A549 (cell line): ENCODE measurements at places on chromosomes 2 and 18.
A peak's percentile ranks its signal among the peaks of the same experiment; 100 is the strongest.

DNA sequence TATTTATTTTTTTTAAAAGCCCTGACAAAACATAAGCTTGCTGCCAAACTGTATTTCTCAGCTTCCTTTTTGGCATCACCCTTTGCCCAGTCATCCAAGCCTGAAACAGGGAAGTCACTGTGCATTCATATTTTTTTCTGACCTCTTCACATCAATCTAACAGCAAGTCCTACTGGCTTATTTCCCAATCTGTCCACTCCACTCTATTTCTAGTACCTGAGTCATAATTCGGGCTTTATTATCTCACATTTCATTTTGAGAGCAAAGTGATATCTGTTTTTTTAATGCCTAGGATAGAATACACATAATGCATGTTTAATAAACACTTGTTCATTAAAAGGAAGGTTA, 5.1 kb downstream of the HNMT start:
- DNase-seq: no peak

DNA sequence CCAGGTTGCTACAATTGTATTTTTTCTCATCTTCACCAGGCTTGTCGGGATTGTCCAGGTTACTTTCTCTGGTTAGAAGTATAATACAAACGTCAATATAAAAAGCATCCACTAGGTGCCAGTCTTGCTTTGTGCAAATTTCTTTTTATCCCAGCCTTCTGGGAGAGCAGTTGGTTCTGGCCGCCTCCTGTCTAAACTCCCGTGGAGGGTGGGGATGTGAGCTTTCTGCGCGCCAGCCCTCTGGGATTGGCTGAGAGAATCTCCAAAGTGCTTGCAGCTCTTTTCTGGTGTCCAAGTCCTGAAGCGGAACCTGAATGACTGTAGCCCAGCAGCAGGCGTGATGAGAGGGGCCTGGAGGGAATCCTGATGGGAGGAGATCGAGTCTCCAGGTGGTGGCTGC, 22.4 kb upstream of the TOGARAM2 start:
- peak; percentile 83 for DNase-seq

GRCh38 chr2:177692783-177693269, 300.3 kb downstream of the AGPS start:
- DNase-seq: peak; percentile 55

DNA sequence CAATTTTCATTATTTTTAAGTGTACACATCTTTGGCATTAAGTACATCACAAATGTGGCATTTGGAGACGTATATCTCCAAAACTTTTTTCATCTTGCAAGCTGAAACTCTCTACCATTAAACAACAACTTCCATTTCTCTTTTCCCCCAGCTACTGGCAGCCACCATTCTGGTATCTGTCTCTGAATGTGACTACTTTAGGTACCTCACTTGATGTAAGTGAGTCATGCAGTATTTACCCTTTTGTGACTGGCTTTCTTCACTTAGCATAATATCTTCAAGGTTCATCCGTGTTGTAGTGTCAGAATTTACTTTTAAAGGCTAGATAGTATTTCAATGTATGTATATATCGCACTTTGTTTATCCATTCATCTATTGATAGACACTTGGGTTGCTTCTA, 17.0 kb downstream of the BABAM2 start:
- no peak for DNase-seq

DNA sequence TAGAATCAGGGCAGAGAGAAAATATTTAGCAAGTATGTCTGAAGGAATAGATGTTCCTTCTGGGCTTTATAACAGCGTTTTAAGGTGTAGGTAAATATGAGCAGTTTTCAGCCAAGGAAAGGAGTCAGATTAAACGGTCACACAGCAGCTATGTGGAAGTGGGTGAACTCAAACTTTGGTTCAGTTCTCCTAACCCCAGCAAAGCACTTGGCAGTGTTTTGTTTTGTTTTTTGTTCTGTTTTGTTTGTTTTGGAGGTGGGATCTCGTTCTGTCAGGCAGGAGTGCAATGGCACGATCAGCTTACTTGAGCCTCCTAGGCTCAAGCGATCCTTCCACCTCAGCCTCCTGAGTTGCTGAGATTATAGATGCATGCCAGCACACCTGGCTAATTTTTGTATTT, 24.6 kb downstream of the TANC1 start:
- no peak for DNase-seq

DNA sequence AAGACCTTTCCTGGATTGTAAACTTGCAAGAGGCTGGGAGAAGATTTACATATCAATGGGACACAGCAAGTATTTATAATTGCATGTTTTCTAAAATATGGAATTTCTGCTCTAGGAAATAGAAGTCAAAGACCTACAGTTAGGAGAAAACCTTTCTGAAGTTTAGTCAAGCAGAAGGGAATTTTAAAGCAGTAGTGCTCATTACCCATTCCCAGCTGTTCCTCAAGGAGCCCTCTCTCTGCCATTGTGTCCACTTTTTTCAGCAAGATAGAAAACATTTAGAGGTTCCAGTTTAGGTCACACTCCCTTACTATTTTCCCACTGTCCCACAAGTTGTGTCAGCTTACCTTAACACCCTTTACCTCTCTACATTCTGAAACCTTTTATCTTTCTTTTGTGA, 584.0 kb upstream of the CHAC2 start:
- DNase-seq: no peak

DNA sequence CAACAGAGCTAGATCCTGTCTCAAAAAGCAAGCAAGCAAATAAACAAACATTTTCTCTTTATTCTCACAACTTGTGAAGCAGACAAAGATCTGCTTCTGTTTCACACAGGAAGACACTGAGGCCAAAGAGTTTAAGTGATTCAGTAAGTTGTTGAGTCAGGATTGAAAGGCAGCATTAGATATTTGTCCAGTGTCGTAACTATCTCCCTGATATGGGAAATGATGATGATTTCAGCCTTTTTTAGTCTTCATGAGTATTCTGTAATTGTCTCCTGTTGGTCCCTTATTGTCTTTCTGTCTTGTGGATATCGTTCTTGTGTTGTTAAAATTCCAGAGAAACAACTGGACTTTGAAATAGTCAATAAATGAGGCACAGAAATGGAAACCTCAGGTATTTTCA, 59.6 kb downstream of the GATA6 start:
- no peak for DNase-seq

- no peak for DNase-seq
Observed at GRCh38 chr18:77062518-77063003, 70.0 kb downstream of the MBP start.

- DNase-seq: no peak
Observed at GRCh38 chr2:30441023-30441422, 6.0 kb upstream of the LCLAT1 start.

DNA sequence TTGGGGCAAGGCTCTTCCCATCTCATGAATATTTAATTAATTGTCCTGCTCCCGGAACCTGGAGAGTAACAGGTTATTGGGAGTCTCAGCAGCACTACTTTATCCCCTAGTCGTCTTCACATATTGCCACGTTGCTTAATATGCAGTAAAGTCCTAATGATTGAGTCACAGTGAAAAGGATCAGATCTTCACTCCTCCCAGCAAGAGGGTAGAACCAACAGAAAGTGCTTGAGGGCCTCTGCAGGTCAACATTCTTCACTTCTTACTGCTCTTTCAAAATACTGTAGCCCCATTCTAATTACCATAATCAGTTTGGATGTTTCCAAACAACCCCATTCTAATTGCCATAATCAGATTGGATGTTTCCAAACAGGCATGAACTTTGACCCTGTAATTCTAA, 801.0 kb downstream of the LRRTM4 start:
- no peak for DNase-seq

GRCh38 chr2:102983786-102984185, 222.0 kb downstream of the TMEM182 start:
- DNase-seq: no peak

DNA sequence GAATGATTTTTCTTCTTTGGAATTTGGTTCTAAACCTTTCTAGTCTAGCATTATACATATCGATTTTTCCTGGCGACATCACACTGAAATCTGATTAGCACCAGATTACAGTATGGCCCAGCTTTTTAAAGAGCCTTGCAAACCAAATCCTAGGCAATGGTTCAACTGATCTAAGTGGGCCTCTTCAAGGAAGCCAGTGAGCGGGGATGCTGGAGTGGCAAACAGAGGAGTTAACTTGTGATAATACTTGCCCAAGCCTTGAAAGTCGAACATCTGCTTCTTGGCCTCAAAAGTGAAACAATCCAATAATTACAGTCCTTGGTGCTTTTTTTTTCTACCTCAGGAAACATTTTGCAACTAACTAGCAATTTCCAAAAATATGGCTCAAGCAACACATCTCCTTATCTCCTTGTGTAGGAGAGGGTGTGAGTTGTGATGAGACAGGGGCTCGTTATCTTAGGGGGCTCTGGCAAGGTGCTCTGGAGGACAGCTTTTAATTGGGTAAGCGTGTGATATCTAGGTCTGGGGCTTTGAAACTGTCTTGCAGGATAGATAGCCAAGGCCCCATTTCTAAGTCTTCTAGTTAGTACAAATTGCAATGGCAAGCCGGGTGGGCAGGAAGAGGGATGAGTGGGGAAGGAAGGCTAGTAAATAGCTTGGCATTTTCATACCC, 240.2 kb upstream of the CCDC68 start:
- DNase-seq: no peak

DNA sequence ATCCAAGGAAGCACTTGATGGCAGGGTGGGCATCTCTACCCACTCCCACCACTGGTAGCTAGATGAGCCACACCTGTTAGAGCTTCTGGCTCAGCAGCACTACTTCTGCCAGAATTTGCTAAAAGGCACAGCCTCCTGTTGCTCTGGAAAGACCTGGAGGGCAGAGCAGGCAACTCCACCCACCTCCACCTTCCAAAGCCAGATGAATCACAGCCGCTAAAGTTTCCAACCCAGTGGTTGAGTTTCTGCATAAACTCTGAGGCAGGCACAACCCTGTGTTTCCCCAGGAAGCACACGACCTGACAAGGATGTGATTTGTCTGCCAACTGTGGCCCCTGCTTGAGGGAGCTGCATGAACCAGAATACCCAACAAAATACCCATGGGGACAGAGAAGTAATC, 111.6 kb upstream of the GCFC2 start:
- no peak for DNase-seq

- no peak for DNase-seq
Observed at GRCh38 chr2:5387406-5387805, 304.8 kb upstream of the SOX11 start.

GRCh38 chr2:119550856-119551255, 6.6 kb downstream of the CFAP221 start:
- no peak for DNase-seq

DNA sequence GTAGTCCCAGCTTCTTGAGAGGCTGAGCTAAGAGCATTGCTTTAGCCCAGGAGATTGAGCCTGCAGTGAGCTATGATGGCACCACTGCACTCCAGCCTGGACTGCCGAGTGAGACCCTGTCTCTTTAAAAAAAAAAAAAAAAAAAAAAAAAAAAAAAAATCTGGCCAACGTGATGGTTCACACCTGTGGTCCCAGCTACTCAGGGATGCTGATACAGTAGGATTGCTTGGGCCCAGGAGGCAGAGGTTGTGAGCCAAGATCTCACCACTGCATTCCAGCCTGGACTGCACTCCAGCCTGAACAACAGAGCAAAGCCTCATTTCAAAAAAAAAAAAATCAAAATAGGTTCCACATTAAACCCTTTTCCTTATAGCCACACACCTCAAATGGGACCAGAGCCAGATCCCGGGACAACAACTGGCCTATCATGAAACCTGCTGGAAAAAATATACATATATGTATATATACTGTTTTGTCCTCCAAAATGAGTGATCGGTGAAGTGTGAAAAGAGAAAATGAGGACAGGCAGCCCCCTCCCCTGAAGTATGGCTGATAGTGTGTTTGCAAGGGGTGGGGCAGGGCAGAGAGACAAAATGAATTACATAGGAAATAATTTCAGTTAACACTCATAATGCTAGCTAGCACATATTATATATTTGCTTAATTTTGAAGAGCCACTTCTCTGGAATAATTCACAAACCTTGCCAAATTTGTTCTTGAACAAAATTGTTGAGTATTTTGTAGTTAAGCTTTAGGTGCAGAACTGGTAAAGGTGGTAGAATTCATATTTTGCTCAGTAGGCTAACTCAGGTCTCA, 22.9 kb downstream of the MAPRE2 start:
- DNase-seq: no peak

- no peak for DNase-seq
Observed at GRCh38 chr2:190626641-190627210, 22.2 kb upstream of the NAB1 start.

DNA sequence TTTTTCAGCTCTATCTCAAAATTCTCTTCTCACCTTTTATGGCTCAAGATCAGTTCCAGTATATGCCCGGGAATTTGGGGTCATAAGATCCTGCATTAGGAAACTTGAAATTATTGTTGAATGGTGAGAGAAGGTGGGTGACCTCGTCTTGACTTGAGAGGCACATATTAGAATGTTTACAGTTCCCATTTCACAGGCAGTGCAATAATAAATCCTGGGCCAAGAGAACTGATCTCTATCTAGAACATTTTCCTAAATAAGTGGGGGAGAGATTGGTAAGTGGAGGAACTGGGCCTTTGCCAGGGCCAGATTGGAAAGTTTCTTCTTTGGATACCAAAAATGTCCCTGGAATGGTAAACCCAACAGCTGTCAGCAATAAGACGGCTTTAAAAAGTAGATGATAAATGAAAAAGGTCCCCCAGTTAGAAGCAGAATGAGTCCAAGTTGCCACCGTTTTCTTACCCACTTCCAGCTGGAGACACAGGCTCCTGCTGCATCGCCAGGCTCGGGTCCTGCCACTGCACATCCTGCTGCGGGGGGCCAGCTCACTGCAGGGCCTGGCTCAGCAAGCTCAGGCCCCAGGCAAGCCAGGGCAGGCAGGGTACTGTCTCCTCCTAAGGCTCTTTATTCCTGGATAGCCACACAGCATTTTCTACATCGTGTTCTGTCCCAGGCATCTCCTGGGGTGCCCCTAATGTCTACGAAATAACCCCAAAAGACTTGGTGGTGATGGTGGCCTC, 126.4 kb upstream of the EPAS1 start:
- DNase-seq: no peak

DNA sequence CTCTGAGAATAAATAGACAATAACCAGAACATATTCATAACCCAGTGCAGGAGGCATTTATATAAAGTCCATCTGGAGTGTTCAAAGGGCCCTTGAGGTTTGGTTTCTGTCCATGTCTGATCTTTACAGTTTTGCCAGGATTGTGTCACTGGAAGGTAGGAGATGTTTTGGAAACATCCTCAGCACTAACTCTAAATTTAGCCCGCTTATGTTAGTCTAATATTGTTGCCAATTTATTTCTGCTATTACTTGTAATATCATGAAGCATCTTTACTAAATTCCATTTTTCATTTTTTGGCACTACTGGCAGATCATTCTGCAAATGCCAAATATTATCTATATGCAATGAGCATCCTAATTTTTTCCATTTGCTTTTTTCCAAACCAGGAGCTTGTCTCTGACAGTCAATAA, 22.4 kb upstream of the REV1 start:
- DNase-seq: no peak

- DNase-seq: no peak
Observed at GRCh38 chr2:96804986-96805385, 11.1 kb upstream of the CNNM3 start.

DNA sequence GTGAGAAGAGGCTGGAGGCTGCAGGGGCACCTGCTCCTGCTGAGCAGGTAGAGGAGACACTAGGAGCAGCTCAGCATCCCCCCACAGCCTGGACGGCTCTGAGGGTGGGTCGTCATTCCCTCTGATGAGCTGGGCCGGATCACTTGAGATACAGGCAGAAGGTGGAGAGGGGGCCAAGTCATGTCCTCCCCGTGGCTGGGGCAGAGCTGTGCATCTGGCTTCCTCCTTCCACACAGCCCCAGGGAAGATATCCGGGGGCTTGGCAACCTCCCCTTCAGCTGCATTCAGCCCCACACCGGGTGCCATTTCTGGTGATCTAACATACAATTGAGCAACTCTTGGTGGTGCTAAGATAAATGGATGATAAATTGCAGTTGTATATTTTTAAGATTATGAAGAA, 236.9 kb downstream of the LDLRAD4 start:
- DNase-seq: no peak
